ENCODE measurements at places on chromosomes 4 and X.

- DNase-seq, result no peak
Measured at GRCh38 chr4:5662555-5662954, 45.8 kb downstream of the EVC2 start.

DNA sequence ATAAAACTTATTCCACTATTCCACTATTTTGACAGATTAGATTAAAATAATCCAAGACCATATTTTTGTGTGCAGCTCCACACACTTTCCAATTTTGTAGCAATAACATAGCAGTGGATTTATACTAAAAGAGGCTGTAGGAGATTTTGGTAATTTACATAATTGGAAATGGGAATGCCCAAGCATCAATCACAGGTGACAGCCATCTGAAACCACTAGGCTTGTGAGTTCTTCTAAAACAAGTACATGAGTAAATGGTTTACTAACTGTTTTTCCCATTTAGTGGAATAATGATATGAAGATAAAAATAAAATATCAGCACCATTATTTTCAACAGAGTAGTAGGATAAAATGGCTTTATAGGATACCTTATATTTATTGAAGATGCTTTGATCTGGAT lies 4.4 kb downstream of the ANK2 start:
- DNase-seq, result no peak

DNA sequence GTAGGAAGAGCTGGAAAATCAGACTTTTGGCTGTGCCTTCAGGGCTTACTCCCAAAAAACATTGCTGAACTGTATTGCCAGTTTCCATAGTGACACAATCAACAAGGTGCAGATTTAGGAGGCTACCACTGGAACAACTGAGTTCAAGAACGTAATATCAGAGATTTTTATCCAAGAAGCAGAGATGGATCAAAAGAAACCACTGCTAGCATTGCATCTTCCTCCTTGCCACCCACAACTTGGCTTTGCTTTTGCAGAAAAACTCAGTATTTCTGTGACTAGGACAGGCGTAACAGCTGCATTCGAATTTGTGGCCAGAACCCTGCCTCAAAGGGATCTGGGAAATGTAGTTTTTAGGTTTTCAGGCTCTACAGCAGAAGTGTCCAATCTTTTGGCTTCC lies 27.8 kb upstream of the WDFY3 start:
- no peak for DNase-seq

DNA sequence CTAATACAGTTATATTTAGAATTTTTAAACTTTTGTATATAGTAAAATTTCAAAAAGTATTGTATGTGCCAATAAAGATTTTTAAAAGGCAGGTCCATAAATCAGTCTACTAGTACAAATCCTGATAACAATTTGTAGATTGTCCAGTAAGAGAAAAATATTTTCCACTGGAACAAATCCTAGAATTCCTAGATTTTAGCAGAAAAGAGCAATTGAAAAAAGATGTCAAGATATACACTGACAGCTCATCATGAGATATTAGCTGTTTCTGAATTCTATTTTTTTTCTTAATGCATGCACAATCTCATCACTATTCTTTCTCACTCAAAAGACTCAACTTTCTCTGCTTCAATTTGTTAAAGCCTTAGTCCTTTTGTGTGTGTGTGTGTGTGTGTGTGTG lies 289.2 kb upstream of the MAD2L1 start:
- DNase-seq, result no peak

All from GM04503 (cell line).